ENCODE measurements at places on chromosomes 12 and 14.

GRCh38 chr14:102500158-102500662 lies 9.4 kb downstream of the ANKRD9 start:
- DNase-seq = peak; percentile 37

DNA sequence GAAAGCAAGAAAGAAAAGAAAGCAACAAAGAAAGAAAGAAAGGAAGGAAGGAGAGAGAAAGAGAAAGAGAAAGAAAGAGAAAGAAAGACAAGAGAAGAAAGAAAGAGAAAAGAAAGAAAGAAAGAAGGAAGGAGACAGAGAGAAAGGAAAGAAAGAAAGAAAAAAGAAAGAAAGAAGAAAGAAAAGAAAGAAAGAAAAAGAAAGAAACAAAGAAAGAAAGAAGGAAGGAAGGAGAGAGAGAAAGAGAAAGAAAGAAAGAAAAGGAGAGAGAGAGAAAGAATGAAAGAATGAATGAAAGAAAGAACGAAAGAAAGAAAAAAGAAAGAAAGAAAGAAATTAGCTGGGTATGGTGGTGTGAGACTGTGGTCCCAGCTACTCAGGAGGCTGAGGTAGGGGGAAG lies 400.1 kb upstream of the MDGA2 start:
- DNase-seq = no peak

DNA sequence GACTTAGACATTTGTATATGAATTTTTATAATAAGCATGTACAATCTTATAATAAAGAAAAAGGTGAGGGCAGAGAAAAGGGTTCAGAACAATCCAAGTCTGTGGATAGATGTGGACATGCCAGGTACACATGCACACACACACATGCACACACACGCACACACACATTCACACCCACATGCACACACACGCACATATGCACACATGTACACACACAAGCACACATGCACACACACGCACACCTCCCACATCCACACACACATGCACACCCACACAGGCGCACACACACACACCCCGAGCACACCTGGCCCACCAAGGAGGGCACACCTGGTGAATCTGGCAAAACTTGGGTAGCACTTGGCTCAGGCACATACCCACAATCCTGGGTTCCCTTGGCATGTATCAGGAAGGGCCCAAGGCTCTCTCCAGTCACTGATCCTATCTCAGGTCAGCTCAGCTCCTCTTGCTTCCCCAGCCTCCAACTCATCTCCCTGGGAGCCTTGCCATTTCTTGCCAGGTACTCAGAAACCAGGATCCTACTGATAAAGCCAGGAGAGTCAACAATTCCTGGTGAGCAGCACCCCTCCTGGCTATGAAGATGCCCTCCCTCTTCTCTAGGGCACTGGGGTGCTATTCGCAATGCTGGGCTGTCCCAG lies 18.6 kb upstream of the TMEM106C start:
- no peak for DNase-seq

DNA sequence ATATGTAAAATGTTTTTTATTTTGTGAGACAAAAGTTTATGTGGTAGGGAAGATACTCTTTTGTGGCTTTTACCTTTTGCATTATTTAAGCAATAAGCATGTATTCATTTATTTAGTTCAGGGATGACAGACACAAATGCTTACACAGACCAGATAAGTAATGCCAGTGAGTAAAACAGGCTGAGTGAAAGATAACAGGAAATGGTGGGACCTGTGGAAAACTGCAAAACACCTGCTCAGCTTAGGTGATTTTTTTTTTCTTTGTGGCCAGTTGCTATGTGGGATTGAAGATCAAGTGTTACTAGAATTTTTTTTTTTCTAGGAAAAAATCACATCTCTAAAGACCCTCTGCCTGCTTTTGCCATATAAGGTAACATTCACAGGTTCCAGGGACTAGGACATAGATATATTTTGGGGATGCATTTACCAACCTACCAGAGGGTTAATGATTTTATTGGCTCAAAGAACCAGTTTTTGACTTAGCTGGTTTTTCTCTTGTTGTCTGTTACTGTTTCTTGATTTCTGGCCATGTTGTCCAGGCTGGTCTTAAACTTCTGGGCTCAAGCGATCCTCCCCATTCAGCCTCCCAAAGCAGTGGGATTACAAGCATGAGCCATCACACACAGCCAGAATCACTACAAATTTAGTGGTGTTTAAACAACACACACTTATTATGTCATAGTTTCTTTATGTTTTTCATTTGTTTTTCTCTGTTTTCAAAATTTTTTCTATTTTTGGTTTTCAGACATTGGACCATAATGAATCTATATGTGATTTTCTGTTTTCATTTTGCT lies 9.8 kb downstream of the PSMA6 start:
- DNase-seq = no peak

GRCh38 chr12:53756300-53757100 lies 4.7 kb upstream of the CISTR start:
- DNase-seq = no peak
